ENCODE measurements at places on chromosomes 5 and 9. TPM values are rescaled to one million over a fixed set of nuclear protein-coding genes. Genes with fewer than 3 reads are reported as not detected.

GRCh38 chr9:32483343-32483742, 42.7 kb downstream of the RIGI start:
- no peaks in the 10 kb centered on the region for H3K27me3 ChIP-seq
- H3K27ac ChIP-seq: no peak overlapping the region
- peaks cover 13% of the 10 kb centered on the region for H3K36me3 ChIP-seq
- H3K4me1 ChIP-seq: peaks cover 9% of the 10 kb centered on the region
- H3K4me3 ChIP-seq: no peak overlapping the region
- no peak for DNase-seq

GRCh38 chr5:1651971-1652872, 128.5 kb upstream of the LPCAT1 start:
- peaks cover 3% of the 10 kb centered on the region for H3K4me1 ChIP-seq
- no peaks in the 10 kb centered on the region for H3K27me3 ChIP-seq
- H3K36me3 ChIP-seq: no peaks in the 10 kb centered on the region
- no peak overlapping the region for H3K4me3 ChIP-seq
- H3K27ac ChIP-seq: no peak overlapping the region

DNA sequence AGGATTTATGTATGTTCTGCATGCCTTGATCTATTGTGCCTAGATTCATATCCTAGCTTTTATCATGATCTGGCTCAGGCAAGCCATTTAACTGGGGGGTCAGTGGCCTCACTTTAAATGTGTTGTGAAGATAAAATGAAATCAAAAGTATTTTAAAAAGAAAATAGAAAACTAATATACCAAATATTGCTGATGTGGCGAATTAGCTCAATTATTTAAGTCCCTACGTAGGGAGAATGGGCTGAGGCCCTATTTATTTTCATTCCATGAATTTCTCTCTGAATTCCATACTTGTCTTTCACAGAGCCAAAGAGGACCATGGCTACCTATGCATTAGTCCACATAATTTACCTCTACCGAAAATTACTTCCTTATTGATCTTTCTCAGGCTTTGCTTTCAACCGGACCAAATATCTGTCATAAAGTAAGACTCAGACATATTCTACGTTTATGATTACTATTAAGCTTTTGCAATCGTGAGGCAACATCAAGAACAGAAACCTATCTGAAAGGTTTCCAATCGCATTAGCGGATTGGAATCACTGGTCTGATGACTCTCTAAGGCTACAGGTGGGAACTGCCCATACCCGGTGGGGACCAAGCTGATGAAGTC, 1.7 kb downstream of the MBLAC2 start:
- no peaks in the 10 kb centered on the region for H3K36me3 ChIP-seq
- no peaks in the 10 kb centered on the region for H3K27me3 ChIP-seq
- H3K4me3 ChIP-seq: peak overlapping the region; percentile 62
- peaks cover 20% of the 10 kb centered on the region for H3K4me1 ChIP-seq
- H3K27ac ChIP-seq: no peak overlapping the region

DNA sequence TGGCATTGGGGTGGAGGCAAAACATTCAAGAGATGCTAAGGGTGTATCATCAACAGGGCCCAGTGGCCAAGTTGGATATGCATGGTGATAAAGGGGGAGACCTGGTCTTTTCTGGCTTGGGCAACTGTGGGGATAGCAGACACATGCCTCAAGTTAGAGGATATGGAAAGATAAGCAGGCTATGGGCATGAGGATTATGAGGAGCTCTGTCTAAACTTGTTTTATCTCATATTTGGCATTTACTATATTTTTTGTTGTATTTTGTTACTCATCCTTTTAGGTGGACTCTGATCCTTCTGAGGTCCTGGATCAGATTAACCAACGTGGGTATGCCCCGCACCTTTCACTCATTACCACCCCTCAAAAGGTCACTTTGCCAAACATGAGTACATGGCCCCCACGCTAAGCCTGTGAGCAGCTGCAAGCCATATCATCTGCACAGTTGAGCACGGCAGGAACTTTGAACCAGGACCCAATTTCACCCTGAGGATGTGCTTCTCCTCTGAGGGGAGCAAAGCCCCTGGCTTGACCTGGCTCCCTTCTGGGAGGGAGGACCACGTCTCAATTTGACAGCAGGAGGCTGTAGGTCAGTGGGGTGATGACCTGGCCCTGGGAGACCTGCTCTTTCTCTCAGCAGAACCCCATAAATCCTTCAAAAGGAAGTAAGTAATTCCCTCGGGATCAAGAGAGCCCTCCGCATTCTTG, 71.1 kb upstream of the CD180 start:
- H3K4me1 ChIP-seq: peaks cover 29% of the 10 kb centered on the region
- H3K36me3 ChIP-seq: no peaks in the 10 kb centered on the region
- peak overlapping the region; percentile 96 for H3K27ac ChIP-seq
- no peak for DNase-seq
- H3K4me3 ChIP-seq: no peak overlapping the region

GRCh38 chr5:135339623-135340022, 59.4 kb downstream of the MACROH2A1 start:
- no peaks in the 10 kb centered on the region for H3K27me3 ChIP-seq
- DNase-seq: no peak
- H3K4me3 ChIP-seq: no peak overlapping the region
- peaks cover 11% of the 10 kb centered on the region for H3K4me1 ChIP-seq

- no peaks in the 10 kb centered on the region for H3K4me1 ChIP-seq
- no peak overlapping the region for H3K4me3 ChIP-seq
- no peak overlapping the region for H3K27ac ChIP-seq
- no peak for DNase-seq
- no peaks in the 10 kb centered on the region for H3K36me3 ChIP-seq
Measured at GRCh38 chr9:92528522-92528849, 7.3 kb downstream of the ECM2 start.

DNA sequence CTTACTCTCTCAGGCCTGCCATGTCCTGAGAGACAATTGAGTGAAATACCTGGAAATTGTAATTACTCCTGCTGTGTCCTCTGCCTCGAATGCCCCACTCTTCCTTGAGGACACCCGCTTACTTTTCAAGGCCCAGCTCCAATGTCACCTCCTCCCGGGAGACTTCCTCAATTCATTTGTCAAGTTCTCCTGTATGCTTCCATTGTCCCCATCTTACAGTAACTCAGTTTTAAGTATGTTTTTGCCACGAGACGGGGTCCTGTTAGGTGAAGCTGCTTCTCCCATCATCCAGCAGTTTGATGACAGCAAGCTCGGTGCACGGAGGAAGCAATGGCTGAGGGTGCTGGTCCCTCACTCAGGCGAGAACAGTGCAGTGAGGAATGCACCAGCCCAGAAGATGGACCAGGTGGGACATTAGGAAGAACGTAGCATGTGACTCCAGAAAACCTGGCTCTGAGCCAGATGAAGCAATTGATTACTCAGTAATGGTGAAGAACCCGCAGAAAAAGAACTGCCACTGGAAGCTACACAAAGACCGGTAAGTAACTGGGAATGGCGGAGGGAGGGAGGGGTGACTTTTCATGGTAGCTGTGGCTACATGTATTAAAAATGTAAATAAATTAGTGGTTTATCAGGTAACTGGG, 274.8 kb downstream of the DENND1A start:
- H3K4me3 ChIP-seq: no peak overlapping the region
- no peaks in the 10 kb centered on the region for H3K27me3 ChIP-seq

The PDCD1LG2 gene
- total RNA-seq: 2.1 TPM

The MPDZ gene
- 41.3 TPM for total RNA-seq

The MRPS27 gene
- total RNA-seq: 84.1 TPM

The GPRIN1 gene
- total RNA-seq: 0.24 TPM
